Panc1 (cell line): ENCODE measurements at places on chromosomes 3 and 15. TPM values are rescaled to one million over a fixed set of nuclear protein-coding genes. Genes with fewer than 3 reads are reported as not detected.

DNA sequence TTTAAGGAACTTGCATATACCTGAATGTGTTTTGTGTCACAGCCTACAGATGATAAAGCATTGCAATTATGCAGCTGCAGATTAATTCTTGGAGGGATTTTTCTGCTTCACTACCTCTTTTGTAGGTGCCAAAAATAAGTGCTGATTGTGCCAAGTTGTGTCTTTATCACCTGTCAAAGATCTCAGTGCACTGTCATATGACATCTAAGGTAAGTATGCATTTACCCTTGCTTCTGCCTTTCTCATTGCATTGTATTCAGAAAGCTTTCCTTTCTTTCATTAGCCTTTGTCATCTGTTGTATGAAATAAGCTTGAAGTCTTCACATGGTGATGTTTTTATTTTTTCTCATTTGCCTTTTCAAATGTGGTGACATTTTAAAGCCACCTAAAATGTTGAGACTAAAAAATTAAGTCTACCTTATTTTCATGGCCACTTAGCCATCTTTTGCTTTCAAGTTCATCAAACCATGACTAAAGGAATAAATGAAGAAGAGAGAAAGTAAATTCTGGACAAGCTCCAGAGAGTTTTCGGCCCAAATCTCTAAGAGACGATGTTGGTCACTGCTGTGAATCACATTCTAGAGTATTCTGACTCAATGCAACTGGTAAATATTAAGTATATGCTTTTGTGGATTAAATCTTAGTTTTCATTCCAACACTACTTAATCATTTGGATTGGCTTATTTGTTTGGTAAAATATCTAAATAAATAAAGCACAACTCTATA is 381.8 kb upstream of the EPHA3 start:
- H3K4me1 ChIP-seq = no peaks in the 10 kb centered on the region
- H3K4me3 ChIP-seq = no peak overlapping the region
- DNase-seq = no peak
- no peak overlapping the region for H3K27ac ChIP-seq
- H3K36me3 ChIP-seq = no peaks in the 10 kb centered on the region
- no peaks in the 10 kb centered on the region for H3K27me3 ChIP-seq

DNA sequence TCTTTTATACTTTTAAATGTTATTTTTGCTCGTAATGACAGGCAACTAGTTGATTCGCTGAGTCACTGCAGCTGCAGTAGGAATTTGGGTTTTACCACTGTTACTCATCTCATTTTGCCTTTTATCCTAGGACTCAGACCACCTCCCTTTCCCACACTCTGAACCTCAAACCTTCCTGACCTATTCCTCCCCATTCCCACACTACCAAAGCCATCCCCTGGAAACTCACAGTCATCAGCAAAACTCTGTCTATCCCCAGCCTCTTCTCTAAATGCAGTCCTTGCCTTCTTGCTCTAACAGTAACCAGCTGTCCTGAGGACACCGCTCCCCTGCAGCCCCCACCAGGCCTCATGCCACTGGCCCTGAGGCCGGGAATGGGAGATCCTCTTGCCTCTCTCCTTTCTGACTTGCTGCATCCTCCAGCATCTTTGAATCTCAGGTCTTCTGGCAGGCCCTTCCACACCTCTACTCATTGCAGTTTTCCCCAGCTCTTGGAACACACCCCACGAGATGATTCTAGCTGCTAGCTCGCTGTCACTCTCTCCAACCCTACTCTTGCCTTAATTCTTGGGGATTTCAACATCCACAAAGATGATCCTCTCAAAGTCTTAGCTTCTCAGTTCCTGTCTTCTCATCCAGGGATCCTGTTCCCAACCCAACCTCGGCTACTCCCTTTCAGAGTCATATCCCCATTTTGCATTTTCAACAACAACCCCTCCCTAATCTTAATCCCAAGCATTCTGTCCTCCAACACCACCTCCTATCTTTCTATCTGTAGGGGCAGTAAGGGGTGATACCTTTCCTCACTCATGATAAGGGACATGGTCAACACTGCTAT is 55.9 kb upstream of the C3orf80 start:
- no peaks in the 10 kb centered on the region for H3K4me1 ChIP-seq
- DNase-seq = no peak
- no peaks in the 10 kb centered on the region for H3K36me3 ChIP-seq
- H3K27ac ChIP-seq = no peak overlapping the region
- no peak overlapping the region for H3K4me3 ChIP-seq

GRCh38 chr15:36808411-36809160 is 229.2 kb downstream of the CDIN1 start:
- no peaks in the 10 kb centered on the region for H3K36me3 ChIP-seq
- H3K27me3 ChIP-seq = no peaks in the 10 kb centered on the region
- DNase-seq = no peak
- no peaks in the 10 kb centered on the region for H3K4me1 ChIP-seq

DNA sequence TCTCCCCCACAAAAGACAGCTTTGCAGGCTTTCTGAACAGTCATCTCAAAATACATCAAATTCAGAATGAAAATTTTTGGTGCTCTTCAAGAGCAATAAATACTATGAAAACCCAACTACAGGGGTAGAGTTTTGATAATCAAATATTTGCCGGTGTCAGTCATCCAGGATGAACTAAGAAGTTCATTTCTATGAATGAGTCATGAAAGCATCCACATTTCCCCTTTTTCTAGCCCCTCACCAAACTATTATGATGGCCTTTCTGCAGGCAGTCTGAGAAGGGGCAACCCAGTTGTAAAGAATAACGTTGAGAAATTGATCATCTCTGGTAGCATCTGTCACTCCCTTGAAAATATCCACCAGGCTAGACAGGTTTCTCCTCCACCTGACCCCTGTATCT is 3.1 kb upstream of the LPCAT4 start:
- peaks cover 10% of the 10 kb centered on the region; the same call in 1 of the 2 replicates for H3K4me1 ChIP-seq
- no peak for DNase-seq
- no peaks in the 10 kb centered on the region; the same call in 1 of the 2 replicates for H3K36me3 ChIP-seq
- H3K4me3 ChIP-seq = no peak overlapping the region

GRCh38 chr15:34976743-34977142 is 7.2 kb upstream of the AQR start:
- H3K27ac ChIP-seq = no peak overlapping the region
- DNase-seq = no peak
- no peaks in the 10 kb centered on the region for H3K36me3 ChIP-seq
- no peaks in the 10 kb centered on the region for H3K4me1 ChIP-seq

DNA sequence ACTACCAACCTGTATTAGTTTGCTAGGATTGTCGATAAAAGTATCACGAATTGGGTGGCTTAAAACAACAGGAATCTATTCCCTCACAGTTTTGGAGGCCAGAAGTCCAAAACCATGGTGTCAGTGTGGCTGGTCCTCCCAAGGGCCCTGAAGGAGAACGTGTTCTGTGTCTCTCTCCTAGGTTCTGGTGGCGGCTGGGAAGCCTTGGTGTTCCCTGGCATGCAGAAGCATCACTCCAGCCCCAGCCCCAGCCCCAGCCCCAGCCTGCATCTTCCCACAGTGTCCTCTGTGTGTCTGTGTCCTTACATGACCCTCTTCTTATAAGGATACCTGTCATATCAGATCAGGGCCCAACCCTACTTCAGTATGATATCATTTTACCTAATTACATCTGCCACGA is 272.5 kb upstream of the LYSMD4 start:
- H3K36me3 ChIP-seq = no peaks in the 10 kb centered on the region
- H3K27ac ChIP-seq = no peak overlapping the region
- no peak for DNase-seq
- H3K4me3 ChIP-seq = no peak overlapping the region

- H3K27me3 ChIP-seq = no peaks in the 10 kb centered on the region
- no peak overlapping the region for H3K4me3 ChIP-seq
- no peak for DNase-seq
- no peak overlapping the region for H3K27ac ChIP-seq
- no peaks in the 10 kb centered on the region for H3K4me1 ChIP-seq
Observed at GRCh38 chr3:151581035-151581434, 120.2 kb upstream of the IGSF10 start.

DNA sequence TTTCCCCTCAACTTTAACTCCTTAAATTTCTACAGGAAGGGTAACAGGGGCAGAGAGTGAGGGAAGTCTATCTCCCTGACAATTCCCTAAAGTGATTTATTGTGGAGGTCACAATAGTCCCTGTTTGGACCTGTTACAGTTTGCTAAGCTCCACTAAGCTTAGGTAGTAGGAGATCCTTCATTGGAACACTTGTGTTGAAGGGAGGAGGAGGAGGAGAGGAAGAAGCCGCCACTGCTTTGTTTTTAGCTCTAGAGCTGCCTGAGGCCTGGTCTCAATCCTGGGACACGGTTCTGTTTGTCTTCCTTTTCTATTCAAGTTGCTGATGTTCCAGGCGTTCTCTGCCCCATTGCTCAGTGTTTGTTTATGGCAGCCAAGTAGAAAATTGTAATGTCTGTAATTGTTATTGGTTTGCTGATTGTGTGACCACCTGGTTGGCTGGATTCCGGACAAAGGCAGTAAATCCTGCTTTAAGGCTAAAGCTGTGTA is 48.4 kb downstream of the HES1 start:
- H3K27ac ChIP-seq = peak overlapping the region; percentile 19; the same call in 1 of the 2 replicates
- DNase-seq = no peak
- no peaks in the 10 kb centered on the region for H3K27me3 ChIP-seq

GRCh38 chr15:55282284-55282833 is 7.3 kb downstream of the RAB27A start:
- H3K4me3 ChIP-seq = no peak overlapping the region
- H3K4me1 ChIP-seq = no peaks in the 10 kb centered on the region
- no peaks in the 10 kb centered on the region for H3K27me3 ChIP-seq
- H3K27ac ChIP-seq = no peak overlapping the region
- DNase-seq = no peak

DNA sequence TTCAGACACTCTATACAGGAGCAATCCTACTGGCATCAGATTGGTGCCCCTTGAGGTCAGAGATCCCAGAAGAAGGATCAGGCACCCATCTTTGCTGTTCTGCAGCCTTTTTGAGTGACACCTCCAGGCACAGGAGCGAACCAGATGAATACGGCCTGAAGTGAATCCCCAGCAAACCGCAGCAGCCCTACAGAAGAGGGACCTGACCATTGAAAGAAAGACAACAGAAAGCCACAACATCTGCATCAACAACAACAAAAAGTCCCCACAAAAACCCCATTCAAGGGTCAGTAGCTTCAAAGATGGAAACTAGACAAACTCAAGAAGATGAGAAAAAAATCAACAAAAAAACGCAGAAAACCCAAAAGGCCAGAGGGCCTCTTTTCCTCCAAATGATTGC is 130.4 kb downstream of the PPM1L start:
- H3K4me3 ChIP-seq = no peak overlapping the region
- no peak overlapping the region for H3K27ac ChIP-seq
- no peaks in the 10 kb centered on the region for H3K36me3 ChIP-seq

GRCh38 chr3:155382396-155383042 is 89.0 kb upstream of the STRIT1 start:
- H3K4me1 ChIP-seq = no peaks in the 10 kb centered on the region
- H3K4me3 ChIP-seq = no peak overlapping the region
- no peaks in the 10 kb centered on the region for H3K27me3 ChIP-seq

DNA sequence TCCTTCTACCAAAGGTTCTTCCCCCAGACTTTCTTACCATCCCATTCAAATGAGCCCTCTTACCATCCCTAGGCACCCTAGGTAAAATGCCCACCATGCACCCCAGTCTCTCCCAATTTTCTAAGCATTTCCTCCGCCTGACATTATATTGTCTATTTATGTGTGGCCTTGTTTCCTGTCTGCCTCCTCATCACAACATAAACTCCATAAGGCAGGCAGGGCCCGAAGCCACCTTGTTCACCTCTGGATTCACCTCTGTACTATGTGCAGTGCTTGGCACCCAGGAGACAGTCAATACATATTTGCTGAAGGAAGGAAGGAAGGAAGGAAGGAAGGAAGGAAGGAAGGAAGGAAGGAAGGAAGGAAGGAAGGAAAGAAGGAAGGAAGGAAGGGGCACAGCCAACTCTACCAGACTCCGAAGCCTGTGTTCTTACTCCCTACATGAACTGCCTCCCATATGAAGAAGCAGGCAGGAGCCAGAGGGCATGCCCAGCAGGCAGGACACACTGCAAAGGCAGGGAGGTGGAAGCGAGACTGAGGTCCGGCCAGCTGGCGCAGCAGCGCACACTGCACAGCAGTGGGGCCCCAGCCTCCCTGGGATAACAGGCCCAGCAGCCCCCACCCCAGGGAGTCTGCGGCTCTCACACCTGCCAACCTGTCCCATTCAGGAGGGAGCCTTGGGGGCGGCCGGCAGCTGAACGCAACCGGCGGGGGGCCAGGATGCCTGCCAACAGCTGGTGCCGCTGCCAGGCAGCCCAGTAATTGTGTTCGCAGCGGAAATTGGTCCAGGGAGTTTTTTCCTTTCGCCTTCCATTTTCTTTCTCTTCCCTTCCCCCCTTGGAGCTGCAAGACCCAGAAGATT is 106.0 kb upstream of the LINGO1 start:
- H3K36me3 ChIP-seq = no peaks in the 10 kb centered on the region
- DNase-seq = no peak
- no peaks in the 10 kb centered on the region; the same call in 1 of the 2 replicates for H3K27me3 ChIP-seq
- no peak overlapping the region for H3K4me3 ChIP-seq
- no peaks in the 10 kb centered on the region for H3K4me1 ChIP-seq

DNA sequence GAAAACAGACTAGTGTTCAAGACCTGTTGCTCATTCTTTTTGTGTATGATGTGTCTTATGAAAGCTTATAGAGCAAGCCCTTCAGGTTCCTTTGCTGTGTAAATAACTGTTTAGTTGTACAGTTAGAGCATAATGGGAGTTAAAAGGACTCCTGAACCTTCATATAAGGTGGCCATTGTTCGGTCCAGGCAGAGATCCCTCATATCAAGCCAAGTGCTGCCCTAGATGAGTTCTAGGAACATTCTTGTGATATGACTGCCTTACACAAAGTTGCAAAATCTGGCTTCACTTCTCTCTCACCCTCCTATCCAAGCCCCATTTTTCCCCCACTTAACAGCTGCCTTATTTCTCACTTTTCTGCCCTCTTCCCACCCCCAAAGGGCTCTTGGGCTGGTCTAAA is 26.9 kb downstream of the GYG1 start:
- peaks cover 11% of the 10 kb centered on the region for H3K36me3 ChIP-seq
- no peak overlapping the region for H3K4me3 ChIP-seq
- no peaks in the 10 kb centered on the region for H3K4me1 ChIP-seq
- H3K27ac ChIP-seq = no peak overlapping the region
- DNase-seq = no peak
- H3K27me3 ChIP-seq = no peaks in the 10 kb centered on the region

- H3K27me3 ChIP-seq = no peaks in the 10 kb centered on the region
- no peaks in the 10 kb centered on the region; the same call in 1 of the 2 replicates for H3K36me3 ChIP-seq
- no peak overlapping the region for H3K27ac ChIP-seq
- no peak overlapping the region for H3K4me3 ChIP-seq
- DNase-seq = no peak
- no peaks in the 10 kb centered on the region; the same call in 1 of the 2 replicates for H3K4me1 ChIP-seq
Observed at GRCh38 chr3:37143821-37144220, 30.6 kb downstream of the LRRFIP2 start.

The CGNL1 gene
- total RNA-seq = 3.5 TPM

The ANKUB1 gene
- not detected for total RNA-seq

The FGD5 gene
- total RNA-seq = 0.77 TPM

The TYRO3 gene
- 41.7 TPM for total RNA-seq

The SH3GL3 gene
- not detected for total RNA-seq

The CAV3 gene
- total RNA-seq = not detected

The EFCAB12 gene
- 0.54 TPM for total RNA-seq

The C3orf85 gene
- total RNA-seq = not detected
